ENCODE measurements at places on chromosomes 16 and 17.

DNA sequence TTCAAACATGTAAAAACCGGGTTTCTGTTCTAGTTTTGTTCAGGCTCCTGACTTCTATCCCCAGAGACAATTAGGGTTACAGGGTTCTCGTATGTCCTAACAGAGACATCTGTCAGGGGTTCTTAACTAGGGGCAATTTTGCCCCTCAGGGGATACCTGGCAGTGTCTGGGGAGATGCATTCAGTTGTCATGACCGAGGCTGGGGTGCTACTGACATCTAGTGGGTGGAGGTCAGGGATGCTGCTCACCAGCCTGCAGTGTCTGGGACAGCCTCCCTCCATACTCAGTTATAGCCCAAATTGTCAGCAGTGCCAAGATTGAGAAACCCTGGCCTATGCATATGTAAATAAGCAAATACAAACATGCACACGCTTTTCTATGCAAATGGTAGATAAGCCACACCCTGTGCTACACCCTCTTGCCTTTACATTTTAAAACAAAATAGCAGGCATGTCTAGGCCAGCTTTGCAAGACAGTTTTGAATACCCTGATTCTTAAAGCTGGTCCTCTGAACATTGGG is 37.4 kb downstream of the CLEC16A start:
- no peak for DNase-seq

- DNase-seq, result no peak
Observed at GRCh38 chr16:56225017-56225742, 33.9 kb downstream of the GNAO1 start.

DNA sequence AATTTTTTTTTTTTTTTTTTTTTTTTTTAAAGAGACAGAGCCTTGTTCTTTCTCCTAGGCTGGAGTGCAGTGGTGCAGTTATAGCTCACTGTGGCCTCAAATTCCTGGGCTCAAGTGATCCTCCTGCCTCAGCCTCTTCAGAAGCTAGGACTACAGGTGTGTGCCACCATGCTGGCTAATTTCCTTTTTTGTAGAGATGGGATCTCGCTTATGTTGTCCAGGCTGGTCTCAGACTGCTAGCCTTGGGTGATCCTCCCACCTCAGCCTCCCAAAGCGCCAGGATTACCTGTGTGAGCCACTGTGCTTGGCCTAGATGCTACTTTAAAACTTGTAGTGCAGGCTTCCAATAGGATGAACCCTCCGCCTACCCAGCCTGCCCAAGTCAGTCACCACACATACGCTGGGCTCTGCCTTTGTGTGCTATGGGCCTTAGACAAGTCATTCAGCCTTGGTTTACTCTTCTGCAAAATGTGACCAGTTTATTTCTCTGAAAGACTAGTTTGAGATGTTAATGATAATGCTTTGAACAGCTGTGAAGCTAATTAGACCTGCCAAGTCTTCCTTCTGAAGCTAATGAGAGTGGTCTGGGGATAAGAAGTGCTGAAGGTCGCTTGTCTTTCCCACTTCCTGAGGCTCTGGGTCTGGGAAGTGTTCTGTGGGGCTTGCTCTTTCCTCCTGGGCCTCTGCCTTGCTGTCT is 5.2 kb downstream of the GPT2 start:
- DNase-seq, result no peak

- DNase-seq, result no peak
Observed at GRCh38 chr16:86899757-86900156, 321.4 kb downstream of the FOXL1 start.

- DNase-seq, result peak; percentile 63
Observed at GRCh38 chr17:50055426-50056216, at the start of gene ITGA3. ITGA3 (plus strand) TSS chr17:50056110; CDS start chr17:50056440, 330 bp downstream.

DNA sequence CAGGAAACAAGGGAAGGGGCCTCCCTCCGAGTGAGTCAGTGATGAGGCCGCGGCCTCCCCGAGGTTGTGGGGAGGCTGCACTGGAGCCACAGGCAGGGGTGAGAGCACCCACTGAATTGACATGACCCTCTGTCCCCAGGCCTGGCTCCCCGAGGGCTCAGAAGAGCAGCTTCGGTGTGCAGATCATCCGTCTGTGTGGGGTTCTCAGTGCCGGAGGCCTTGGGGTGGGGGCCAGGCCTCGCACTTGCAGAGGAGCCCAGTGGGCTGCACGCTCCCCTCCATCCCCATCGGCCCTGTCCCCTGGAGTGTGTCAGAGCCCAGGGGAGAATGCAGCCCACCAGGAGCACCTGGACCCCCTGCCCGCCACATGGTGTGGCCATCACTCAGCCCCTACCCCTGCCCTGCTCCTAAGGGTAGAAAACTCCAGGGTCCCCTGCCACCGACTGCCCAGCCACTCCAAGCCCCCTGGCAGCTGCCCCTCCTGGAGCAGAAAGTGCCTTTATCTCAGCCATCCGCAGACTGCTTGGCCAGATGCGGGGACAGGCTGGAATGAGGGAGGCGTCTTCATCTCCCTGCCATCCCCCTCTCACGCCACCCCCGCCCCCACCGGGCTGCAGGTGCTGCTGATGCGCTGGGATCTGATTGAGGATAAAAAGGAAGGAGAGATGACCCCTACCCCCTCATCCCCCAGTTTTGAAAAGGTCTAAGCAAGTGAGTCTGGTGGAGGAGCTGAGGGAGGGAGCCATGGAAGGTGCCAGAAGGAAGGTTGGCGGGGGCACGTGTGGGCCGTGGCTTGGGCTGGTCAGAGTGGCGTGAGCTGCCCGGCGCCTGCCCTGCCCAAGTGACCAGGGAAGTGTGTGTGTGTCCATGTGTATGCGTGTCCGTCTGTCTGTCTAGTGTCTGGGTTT is 358.3 kb downstream of the SEC14L1 start:
- DNase-seq, result no peak

DNA sequence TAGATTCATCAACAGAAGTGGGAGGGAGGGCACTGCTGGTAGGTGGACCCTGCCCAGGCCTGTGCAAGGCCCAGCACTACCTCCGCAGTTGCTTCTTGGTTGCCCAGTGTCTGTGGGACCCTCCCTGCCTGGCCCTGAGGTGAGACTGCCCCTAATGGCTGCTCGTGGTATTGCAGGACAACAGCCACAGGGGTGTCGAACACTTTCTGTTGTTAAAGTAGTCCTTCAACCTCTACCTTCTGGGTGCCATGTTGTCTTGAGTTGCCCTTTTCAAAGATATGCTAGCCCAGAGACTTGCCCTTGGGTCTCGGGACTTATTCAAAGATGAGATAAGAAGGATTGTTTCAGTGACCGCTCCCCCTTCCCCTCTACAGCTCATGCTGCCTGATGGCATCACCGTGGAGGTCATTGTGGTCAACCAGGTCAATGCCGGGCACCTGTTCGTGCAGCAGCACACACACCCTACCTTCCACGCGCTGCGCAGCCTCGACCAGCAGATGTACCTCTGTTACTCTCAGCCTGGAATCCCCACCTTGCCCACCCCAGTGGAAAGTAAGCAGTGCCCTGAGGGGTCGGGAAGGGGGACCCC is 29.1 kb downstream of the AKAP1 start:
- DNase-seq, result peak; percentile 28

DNA sequence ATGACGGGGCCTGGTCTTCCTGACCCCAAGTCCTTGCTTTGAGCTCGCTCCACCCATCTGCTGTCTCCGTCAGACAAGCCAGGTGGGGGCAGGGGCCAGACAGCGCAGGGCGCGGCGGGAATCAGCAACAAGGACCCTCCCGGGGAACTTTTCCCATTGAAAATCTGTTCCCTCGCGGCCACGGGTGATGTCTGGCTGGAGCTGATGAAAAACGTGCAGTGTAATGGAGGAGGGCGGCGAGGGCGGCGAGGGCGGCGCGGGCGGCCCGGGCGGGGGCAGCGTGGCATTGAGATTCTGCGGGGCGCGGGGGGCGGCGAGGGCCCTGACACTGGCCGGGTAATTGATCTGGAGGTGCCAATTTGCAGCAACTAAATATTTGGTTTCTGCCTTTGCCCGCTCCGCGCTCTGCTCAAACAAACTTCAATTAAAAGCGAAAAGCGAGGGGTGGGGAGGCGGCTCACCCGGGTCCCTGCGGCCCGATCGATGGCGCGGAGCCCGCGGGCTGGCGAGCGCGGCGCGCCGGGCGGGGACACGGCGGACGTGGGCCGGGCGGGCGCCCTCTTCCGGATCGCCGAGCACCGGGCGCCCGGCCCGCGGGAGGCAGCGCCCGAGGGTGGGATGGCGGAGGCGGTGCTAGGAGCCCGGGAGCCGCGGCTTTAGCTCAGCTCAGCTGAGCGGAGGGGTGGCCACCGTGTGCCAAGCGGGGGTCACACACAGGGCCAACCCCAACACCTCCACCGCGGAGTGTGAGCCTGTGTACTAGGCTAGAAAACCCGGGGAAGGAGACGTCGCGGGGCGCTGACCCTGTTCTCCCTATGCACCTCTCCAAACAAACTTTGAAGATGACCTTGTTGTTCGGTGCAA is 32.4 kb downstream of the DCAKD start:
- peak; percentile 47 for DNase-seq

- DNase-seq, result no peak
Observed at GRCh38 chr17:56175299-56175955, 22.2 kb downstream of the ANKFN1 start.

DNA sequence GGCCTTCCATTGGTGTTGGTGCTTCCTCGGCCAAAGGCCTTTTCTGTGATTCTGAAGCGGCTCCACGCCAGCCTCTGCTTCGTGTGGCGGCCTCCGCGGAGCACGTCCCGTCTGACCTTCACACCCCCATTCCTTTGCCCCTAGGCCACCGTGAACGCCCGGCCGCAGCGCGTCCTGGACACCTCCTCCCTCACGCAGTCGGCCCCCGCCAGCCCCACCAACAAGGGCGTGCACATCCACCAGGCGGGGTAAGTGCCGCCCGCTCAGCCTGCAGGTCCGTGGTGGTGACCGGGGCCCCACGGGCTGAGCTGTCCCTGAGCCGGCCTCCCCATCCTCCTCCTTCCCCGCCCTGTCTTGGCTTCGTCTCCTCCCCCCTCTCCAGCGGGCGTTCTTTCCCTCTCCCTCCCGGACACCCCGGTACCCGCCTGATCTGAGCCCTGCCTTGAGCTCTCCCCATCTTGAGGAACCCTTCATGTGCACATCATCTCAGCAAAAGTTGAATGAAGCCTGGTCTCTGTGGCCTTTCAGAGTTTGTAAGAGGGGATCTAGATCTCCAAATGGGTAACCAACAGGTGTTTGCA is 69.0 kb upstream of the CHMP6 start:
- no peak for DNase-seq

DNA sequence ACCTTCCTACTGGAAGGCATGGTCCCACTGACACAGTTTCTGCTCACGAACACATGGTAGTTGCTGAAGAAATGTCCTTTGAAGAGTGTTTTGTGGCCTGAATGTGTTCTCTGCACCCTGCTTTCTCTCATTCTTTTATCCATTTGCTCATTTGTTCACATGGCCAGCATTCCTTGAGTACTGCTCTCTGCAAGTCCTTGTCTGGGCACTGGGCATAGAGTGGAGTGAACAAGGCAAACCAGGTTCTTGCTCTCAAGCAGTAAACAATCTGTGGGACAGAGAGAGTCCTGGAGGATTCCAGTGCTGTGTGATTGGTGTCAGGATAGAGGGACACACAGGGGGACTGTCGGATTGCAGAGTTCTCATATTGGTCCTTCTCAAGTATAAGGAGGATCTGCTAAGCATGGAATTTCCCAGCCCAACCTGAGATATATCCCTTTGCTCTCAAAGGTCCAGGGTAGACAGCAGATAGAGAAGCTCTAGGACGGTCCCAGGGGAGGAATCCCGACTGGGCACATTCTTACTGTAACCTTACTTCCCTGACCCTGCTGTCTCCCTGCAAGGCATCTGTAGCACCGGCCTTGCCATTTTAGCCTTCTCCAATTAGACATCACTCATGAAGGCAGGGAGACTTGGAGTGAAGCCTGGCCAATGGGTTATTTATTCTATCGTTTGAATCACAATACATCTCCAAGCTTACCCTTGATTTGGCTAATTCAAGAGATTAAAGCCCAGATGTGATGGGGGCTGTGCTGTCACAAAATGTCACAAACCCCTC is 32.3 kb downstream of the ARL4D start:
- DNase-seq, result no peak

GRCh38 chr16:86325895-86326294 is 184.4 kb upstream of the FOXF1 start:
- no peak for DNase-seq

GRCh38 chr16:89473791-89474414 is 16.5 kb downstream of the ANKRD11 start:
- DNase-seq, result no peak

DNA sequence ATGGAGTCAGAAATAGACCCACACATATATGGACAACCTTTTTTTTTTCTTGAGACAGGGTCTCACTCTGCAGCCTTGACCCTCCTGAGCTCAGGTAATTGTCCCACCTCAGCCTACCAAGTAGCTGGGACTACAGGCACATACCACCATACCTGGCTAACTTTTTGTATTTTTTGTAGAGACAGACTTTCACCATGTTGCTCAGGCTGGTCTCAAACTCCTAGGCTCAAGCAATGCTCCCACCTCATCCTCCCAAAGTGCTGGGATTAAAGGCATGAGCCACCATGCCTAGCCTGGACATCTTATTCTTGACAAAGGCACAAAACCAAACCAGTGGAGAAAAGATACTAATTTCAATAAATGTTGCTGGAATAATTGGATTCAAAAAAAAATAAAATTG is 14.7 kb upstream of the NACA2 start:
- DNase-seq, result no peak
